ENCODE measurements at places on chromosomes 1 and 21.

DNA sequence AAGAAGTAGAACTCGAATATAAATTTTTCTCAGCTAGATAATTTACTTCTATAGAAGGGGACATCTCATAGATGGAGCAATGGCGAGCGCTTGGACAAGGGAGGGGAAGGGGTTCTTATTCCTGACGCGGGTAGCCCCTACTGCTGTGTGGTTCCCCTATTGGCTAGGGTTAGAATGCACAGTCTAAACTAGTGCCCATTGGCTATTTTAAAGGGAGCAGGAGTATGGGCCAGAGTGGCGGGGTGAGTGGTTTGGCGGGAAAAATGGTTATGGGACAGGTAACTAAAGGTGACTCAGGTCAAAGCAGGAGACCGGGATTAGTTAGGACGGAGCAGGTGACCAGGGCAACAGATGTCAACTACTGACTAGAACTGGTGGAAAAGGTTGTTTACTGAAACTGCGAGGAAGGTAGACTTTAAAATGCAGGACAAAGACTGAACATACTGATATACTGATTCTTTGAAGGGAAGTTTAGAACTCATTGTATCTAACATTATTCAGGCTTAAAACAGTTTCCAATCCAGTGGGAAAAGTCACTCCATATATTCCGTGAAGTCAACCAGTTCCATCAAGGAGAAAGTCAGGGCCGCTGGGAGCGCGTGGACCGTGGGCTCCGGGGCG, 940 bp upstream of the ATAD3A start:
- DNase-seq: no peak

DNA sequence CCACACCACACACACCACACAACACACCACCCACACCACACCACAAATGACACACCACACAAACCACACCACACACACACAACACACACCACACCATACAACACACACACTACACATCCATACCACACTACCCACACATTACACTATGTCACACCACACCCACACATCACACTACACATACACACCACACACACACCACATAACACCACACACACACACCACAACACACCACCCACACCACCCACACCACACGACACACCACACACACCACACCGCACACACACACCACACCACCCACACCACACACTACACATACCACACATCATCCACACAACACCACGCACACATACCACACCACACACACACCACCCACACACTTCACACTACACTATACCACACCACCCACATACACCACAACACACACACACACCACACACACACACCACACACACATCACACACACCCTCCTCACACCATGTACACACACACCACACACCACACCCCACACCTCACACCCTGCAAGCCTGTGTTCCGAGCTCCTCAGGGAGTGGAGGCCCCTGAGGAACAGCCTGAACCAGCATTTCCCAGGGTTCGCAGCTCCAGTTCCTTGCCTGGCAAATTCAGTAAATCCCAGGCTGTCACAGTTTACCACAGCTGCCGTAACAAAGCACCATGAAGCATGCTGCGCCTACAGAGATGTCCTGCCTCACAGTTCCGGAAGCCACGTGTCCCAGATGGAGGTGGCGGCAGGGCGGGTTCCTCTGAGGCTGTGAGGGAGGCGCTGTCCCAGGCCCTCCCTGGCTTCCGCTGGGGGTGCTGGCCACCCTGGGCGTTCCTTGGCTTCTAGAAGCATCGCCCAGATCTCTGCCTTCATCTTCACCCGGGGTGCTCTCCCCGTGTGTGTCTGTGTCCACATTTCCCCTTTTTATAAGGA, 69.8 kb upstream of the ATP5PO start:
- DNase-seq: no peak

GRCh38 chr1:170175041-170175440, 29.3 kb downstream of the NTMT2 start:
- DNase-seq: no peak

GRCh38 chr1:89022167-89022959, at the start of gene GBP3:
Gene GBP3 (minus strand): TSS chr1:89022866. CDS start chr1:89020721, 2,145 bp downstream.
- no peak for DNase-seq

DNA sequence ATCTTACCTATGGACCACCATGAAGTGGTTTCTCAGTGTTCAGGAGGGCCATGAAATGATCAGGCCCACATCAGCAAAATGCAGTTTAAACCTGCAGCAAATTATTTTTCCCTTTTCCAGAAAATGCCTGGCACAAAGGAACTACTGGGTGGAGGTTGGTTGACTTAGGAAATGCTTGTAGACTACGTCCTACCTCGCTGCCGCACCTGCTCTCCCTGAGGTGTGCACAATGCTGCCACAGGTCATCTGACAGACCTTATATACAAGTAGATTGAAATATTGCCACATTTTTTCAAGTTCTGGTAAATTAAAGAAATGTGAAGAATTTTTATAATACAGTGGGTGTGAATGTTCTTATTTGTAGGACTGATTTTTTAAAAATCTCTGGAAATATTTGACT, 166.7 kb upstream of the PDE4B start:
- DNase-seq: no peak

GRCh38 chr1:203992440-203992839, 80.5 kb upstream of the SOX13 start:
- DNase-seq: no peak

DNA sequence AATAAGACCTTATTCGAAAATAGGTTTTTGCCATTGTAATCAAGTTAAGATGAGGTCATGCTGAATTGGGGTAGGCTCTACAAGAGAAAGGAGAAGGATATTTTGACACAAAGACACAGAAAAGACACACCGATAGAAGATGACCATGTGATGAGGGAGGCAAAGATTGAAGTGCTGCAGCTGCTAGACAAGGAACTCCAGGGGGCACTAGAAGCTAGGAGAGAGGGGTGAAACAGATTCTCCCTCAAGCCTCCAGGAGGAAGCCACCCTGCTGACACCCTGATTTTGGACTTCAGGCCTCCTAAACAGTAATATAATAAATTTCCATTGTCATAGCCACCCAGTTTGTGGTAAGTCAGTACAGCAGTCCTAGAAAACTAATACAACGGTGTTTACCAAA, 506.8 kb upstream of the CAMK1G start:
- DNase-seq: no peak

DNA sequence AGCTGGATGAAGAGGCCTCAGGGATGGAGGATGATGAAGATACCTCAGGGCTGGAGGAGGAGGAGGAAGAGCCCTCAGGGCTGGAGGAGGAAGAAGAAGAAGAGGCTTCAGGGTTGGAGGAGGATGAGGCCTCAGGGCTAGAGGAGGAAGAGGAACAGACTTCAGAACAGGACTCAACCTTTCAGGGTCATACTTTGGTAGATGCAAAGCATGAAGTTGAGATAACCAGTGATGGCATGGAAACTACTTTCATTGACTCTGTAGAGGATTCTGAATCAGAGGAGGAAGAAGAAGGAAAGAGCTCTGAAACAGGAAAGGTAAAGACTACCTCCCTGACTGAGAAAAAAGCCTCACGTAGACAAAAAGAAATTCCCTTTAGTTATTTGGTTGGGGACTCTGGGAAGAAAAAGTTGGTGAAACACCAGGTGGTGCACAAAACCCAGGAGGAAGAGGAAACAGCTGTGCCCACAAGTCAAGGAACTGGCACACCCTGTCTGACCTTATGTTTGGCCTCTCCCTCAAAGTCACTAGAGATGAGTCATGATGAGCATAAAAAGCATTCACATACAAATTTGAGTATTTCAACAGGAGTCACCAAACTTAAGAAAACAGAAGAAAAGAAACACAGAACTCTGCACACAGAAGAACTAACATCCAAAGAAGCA, 15.4 kb downstream of the L1TD1 start:
- DNase-seq: no peak

GRCh38 chr1:214633686-214634085, 30.7 kb downstream of the CENPF start:
- no peak for DNase-seq

DNA sequence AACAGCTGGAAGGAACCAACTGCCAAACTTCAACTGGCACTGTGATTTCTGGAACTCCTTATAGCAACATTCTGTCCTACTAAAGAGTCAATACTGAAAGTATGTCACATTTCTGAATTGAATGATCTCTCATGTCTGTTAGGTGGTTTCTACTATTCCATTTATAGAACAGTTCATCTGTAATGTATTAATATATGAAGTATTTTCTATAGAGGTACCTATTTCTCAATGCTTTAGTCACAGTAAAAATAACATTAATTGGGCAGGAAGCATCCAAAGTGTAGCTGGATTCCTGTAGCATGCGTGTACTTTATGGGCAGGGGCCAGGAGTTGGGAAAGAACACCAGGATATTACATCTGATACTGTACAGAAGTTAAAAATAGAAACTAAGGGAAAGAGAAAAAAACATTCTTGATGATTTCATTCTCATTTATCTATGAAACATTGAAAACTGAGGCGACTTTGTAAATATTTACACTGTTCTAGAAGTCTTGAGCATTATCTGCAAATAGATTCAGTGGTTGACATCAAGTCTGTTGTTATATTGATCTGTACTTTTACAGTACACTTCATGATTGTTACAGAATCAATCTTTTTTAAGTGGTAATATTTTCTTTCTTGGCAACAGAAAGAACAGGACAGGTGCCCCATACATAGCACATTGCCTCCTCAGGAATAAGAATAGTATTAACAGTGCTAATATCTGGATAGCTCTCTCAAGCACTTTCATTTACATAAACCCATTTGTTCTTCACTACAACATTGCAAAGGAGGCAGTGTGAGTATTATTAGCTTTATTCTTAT, 6.2 kb upstream of the ZNF281 start:
- no peak for DNase-seq

GRCh38 chr1:230772457-230773395, 25.5 kb downstream of the CAPN9 start:
- no peak for DNase-seq

DNA sequence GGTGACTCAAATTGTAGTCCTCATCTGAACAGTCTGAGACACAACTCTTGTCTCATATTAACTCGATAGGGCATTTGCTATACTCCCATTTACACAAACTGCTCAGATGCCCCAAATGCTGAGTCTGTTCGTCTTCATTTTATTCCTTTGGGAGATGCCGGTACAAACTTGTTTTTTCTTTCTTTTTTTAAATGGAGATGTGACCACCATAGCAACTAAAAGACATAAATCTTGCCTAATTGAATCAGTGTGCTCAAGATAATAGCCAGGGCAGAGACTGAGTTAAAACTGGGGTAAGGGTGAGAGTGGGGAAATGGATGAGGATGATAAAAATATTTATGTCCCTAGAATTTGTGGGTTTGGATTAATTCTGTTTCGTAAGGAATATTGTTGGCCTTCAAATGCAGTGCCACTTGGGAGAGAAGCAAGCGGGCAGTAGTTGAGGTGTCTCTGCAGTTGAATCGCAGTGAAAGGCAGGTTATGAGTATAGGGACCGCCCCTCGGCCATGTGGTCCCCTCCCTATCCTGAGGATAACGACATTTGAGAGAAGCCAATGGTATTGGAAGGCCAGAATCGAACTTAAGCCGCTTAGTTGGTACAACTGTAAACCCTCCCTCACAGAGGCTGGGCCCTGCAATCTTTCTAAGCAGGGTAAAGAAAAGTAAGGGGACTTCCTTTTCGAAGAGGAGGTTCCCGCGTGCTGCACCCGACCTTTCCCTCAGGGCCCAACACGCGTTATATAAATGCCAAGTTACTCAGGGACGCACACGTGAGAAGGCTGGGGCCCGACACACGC, 859 bp upstream of the LRRC8B start:
- DNase-seq: peak; percentile 31

DNA sequence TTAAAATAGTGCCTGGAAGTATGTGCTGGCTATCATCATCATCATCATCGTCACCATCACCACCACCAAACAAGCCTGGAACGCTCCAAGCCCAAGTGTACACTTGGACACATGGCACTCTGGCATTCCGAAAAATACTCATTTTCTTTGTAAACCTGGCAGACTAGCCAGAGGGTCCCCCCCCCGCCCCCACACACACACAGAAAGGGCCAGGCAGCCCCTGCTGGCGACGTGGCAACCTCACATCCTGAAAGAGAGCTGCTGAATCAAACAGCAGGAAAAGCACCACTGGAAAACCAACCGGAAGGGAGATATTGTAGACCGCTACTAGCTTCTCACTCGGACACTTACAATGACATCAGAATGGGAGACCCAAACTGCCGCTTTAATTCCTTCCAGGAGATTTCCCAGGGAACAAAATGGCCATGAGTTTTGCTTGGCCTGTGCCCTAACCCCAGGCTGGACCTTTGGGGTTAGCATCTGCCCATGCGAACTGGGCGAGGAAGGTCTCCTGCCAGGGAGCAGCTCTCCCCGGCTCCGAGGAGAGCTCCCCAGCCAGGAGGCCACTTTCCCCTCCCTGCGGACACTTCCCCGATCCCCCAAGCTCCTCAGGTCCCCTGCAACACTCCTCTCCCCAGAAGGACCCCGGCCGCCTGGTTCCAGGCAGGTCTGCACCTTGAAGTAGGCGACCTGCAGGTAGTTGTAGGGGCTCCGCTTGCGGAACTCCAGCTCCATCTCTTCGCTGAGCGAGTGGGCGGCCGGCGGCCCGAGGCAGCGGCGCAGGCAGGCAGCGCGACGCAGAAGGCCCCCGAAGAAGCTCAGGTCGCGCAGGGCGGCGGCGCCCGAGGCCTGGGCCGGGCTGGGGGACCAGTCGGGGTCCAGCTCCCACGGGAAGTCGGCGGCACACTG, 742 bp downstream of the P3H1 start:
- peak; percentile 11 for DNase-seq

GRCh38 chr1:156860113-156860627, 495 bp upstream of the NTRK1 start:
- DNase-seq: peak; percentile 20

DNA sequence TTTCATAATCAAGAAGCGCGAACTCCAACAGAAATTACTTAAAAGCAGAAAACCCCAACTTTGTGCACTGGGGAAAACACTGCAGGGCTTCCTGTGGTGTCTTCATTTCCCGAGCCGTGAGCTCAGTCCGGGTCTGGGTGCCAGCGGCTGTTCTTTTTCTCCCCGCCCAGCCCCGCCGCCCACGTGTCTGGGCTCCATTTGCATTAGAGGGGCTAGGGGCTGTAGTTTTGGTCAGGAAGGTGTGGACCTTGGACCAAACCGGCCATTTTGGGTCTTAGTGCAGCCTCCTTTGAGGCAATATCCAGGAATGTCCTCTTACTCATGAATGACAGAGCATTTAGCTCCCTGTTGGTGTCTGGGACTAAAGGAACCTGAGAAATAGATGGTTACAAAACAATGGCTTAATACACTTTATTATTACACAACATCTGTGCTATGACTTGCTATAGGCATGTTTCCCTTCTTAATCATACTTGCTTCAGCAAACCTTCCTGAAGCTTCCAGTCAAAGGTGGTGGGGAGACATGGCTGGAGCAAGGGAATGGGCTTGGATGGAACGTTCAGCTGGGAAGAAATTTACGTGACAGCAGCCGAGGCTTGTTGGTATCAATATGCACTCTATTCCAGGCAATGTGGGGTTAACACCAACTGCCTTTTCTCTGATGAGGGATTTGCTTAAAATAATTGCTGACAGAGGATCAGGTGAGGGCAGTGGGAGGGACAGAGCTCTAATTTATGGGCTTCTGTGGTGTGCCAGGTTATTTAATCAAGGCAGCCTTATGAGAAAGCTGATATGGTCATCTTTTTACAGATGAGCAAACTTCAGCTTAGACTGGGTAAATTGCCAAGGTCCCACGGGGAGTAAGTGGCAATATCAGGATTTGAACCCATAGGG, 1.1 kb downstream of the AGTRAP start:
- DNase-seq: peak; percentile 9

GRCh38 chr1:59188413-59189213, 108.3 kb upstream of the FGGY start:
- DNase-seq: no peak
